Ecto neural progenitor cell (in vitro differentiated cells): ENCODE measurements at places on chromosomes 1 and 21.

DNA sequence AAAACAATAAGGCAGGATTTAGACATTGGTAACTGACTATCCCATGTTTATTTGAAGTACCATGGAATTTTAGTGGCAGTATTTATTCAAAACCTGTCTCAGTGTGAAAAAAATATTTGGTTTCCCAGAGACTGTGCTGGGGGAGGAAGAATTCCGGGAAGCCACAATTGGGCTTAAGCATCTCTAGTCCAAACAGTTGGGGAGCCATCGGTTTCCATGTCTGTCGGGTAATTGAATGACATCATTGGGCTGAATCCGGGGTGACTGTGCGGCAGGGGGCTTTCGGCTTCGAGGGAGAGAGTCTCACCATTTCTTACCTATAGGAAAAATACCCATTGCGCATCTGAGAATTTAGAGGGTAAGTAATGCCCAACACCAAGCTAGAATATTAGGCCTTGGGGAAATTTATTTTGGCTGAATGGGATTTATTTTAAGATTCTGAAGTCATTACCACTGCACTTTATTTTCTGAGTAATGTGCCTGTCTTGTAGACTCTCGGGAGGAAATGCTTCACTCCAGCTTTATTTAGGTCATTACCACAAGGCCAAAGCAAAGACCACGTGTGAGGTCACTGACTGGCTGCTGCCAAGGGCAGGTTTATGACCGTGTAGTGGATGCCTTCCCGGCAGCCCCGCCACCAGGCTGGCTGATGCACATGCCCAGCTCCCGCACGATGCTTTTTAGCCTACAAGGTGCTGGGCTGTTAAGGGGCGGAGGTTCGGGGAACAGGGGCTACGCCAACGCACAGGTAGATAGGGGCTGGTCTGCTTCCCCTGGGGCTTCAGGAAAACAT lies 23.1 kb upstream of the UMODL1 start:
- no peak for DNase-seq

GRCh38 chr1:27928216-27928954 lies 6.4 kb upstream of the SMPDL3B start:
- DNase-seq, result no peak

DNA sequence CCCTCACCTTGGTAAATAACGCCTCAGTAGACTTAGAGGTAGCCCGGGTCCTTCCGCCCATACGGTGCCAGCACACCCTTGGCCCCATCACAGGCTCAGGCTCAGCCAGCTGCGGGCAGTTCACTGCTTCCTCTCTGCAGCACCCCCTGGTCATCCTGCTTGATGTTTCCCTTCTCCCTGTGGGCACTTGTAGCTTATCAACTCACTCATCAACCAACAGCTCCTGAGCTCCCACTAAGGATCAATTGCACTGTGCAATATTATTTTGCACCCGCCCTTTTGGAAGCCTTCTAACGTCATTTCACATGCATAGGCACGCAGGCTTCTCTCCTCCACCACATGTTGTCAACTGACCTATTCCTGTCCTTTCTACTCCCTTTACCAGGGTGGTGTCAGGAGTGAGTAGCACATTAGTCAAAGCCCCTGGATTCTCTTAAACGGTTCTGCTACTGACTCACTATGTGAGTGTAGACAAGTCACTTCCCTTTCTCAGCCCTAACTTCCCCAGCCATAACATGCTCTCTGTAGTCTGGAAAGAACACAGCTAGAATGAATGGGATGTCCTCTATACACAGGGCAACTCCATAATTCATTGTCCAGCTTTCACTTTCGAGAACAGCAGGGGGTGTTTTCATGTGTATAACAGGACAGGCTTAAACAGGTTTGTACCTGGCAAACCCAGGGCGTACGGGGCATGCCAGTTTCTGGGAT lies 47.1 kb upstream of the IRF2BP2 start:
- no peak for DNase-seq

GRCh38 chr1:118302145-118302544 lies 117.1 kb upstream of the SPAG17 start:
- no peak for DNase-seq

- DNase-seq, result no peak
Observed at GRCh38 chr1:77623066-77623465, 59.4 kb downstream of the ZZZ3 start.

DNA sequence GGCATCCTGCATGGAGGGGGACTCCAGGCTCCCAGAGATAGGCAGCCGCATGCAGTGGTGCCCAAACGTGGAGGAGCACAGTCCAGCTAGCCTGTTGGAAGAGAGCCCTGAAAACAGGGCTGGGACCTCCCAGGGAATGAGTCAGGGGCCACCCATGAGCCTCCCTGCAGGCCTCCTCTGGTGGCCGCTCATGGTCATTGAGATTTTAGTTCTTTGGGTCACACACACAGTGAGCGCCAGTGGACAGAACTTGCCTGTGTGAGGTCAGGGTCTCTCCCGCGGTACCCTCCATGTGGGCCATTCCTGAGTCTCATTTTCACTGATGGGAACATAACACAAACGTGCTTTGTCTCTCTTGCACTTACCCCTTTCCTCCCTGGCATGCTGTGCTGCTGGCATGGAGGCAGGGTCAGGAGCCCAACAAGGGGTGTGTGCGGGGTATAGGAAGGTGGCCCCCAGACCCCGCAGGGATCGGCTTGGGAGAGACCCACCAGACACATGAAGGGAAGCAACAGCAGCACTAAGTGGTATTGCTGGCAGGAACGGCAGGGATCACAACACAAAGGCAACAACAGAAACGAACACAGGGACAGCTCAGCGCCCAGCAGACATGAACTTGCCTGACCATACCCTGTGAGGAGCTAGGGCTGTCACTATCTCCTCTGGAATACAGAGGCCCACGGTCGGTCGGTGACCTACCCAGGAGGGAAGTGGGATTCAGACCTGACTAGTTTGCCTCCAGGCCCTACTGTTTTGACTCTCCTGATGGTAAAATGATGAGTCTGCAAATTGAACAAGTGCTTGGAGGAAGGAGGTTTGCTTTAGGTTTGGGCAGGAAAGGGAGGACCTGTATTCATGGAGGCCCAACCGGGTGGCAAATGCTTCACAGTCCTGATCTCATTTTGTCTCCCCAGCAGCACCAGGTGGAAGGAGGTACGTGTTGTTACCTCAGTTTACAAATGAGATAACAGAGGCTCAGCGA lies 31.8 kb downstream of the ABCG1 start:
- DNase-seq, result no peak

DNA sequence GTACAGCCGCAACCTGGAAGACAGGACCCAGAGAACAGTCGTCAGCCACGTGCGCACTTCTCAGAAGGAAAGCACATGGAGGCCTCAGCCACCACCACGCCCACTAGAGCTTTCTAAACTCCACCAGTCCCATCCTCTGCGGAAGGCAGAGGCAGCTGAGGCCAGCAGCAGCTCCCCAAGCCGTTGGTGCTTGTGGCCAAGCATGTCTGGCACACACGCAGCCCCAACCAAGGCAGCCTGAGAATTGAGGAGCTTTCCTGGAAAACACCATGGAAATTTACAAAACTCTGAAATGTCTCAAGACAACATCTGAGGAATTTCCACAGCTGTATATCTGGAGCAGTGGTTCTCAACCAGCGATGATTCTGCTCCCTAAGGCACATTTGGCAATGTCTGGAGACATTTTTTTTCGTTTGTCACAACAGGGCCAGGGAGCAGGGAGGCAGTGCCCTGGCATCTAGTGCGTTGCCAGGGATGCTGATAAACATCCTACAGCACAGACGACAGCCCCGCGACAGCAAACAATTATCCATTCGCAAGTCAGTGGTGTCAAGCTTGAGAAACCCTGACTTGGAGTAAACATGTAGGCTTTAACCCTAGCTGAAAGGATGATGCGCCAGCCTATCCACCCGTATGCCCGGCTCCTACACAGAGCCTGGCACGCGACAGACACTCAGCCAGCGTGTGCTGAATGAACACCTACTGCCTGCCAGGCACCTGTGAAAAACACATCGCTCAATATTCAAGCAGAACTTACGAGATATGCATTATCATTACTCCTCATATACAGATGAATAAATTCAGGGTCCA lies 24.7 kb downstream of the NPHP4 start:
- no peak for DNase-seq
